ENCODE measurements at places on chromosomes 5 and 9. TPM values are rescaled to one million over a fixed set of nuclear protein-coding genes. Genes with fewer than 3 reads are reported as not detected.

The TLX3 gene
- total RNA-seq = not detected

The TAS2R1 gene
- not detected for total RNA-seq

The XPA gene
- total RNA-seq = 16.0 TPM

The SLC22A5 gene
- total RNA-seq = 6.4 TPM

The TPPP gene
- total RNA-seq = 7.7 TPM

The GRHPR gene
- total RNA-seq = 335 TPM

The WDR38 gene
- total RNA-seq = not detected

The SHLD3 gene
- 1.2 TPM for total RNA-seq

The CNTLN gene
- 4.3 TPM for total RNA-seq

The ZDHHC11 gene
- total RNA-seq = 12.7 TPM

The IL31RA gene
- not detected for total RNA-seq

The SLC46A2 gene
- not detected for total RNA-seq

The GCNT4 gene
- 0.07 TPM for total RNA-seq

The NR3C1 gene
- total RNA-seq = 9.7 TPM

The ITGA1 gene
- total RNA-seq = 2.9 TPM

The MVB12B gene
- total RNA-seq = 23.4 TPM

The PRLR gene
- total RNA-seq = 0.06 TPM

The TCF7 gene
- total RNA-seq = 12.7 TPM

The FAM221B gene
- not detected for total RNA-seq

The COL15A1 gene
- total RNA-seq = 0.74 TPM

The CA9 gene
- 2.4 TPM for total RNA-seq

The IFNA2 gene
- total RNA-seq = not detected

The PGM5 gene
- total RNA-seq = 75.3 TPM

The SCAI gene
- 15.0 TPM for total RNA-seq

The EQTN gene
- not detected for total RNA-seq

The IFNA7 gene
- not detected for total RNA-seq

The NMUR2 gene
- not detected for total RNA-seq

The IFNA13 gene
- not detected for total RNA-seq

The SLC6A19 gene
- total RNA-seq = 0.49 TPM

The TRIM7 gene
- 0.39 TPM for total RNA-seq

The DNM1 gene
- 17.6 TPM for total RNA-seq

The NR6A1 gene
- total RNA-seq = 19.8 TPM

The ZNF354C gene
- total RNA-seq = 3.4 TPM

The LCN15 gene
- total RNA-seq = 0.77 TPM

The KCNV2 gene
- not detected for total RNA-seq

The CCDC187 gene
- 0.56 TPM for total RNA-seq

The DCTN4 gene
- total RNA-seq = 41.1 TPM

The PLEKHG4B gene
- total RNA-seq = 20.1 TPM

The SLC34A3 gene
- total RNA-seq = not detected

The COL23A1 gene
- 19.7 TPM for total RNA-seq

The GRIN3A gene
- total RNA-seq = not detected

The NIPAL4 gene
- 0.18 TPM for total RNA-seq

The RPL37 gene
- 115 TPM for total RNA-seq

The GRIN1 gene
- total RNA-seq = 0.03 TPM

The SNCAIP gene
- 14.1 TPM for total RNA-seq

The RAB3C gene
- 1.8 TPM for total RNA-seq

The OXCT1 gene
- 41.3 TPM for total RNA-seq
